ENCODE measurements at places on chromosomes 6 and 20.

DNA sequence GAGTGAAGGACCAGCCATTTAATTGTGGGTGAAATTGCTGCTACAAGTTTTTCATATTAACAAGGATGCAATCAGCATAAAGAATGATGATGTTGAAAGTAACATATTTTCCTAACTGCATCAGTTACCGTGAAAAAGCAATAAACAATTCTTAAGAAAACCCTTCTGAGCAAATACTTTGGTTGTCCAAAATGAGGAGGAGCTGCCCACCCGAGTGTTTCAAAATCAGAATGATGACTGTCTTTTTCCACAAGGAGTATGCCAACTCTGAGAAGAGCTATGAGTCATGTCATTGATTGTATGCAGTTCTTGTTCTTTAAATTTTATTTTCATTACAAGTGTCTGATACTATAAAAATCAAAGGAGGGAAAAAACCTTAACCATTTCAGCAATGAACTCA, 470.5 kb downstream of the COL12A1 start:
- DNase-seq, result no peak

- no peak for DNase-seq
Observed at GRCh38 chr6:136118787-136119186, 131.3 kb downstream of the MTFR2 start.

DNA sequence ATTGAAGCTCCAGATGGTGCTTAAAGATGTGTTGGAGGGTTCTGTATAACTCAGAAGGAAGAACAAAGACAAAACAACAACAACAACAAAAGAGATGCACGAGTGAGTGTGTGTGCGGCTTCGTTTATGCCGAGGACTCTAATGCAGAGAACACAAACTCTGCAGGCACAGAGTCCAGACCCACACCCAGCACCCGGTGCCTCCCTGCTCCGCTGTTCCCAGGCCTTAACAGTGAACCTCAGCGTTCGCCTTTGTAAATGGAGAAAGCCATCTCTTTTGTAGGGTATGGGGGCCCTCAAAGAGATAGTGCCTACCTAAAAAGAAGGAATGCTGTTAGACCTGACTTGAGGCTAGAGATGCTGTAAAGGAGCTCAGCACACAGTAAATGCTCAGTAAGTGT, 243.3 kb downstream of the ERMARD start:
- DNase-seq, result no peak

DNA sequence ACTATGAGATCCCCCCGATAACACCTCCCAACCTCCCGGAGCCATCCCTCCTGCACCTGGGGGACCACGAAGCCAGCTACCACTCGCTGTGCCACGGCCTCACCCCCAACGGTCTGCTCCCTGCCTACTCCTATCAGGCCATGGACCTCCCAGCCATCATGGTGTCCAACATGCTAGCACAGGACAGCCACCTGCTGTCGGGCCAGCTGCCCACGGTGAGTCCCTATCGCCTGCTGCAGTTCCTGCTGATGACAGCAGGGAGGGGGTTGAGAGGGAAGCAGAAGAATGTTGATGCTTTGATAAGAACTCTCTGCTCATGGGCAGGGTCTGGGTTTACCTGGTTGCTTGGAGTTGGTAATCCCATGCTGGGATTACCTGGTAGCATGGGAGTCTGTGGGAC, 91.9 kb downstream of the TOX2 start:
- DNase-seq, result no peak

DNA sequence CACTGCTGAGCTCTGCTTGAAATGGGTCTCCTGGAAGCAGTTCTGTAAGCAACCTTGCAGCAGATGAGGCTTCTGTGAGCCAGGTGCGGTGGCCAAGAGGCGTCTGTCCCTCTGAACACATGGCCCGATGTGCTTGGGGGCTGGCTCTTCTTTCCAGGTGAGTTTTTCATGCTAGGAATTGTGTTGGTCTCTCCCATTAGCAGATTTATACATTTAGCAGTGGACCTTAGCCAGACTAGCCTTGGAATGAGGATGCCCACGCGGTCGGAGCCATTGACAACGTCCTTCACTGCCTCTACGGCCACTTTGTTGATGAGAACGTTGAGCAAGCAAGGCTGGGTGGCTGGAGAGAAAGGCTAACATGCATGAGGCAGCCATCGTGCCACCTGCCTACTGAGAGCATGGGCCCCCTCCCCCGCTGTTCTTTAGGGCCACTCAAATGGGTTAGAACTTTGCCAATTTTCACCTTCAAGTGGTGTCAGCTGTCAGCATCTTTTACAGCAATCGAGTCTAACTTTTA, 33.5 kb downstream of the ERMARD start:
- no peak for DNase-seq

- DNase-seq, result no peak
Observed at GRCh38 chr6:91366781-91367180, 779.9 kb upstream of the MAP3K7 start.

DNA sequence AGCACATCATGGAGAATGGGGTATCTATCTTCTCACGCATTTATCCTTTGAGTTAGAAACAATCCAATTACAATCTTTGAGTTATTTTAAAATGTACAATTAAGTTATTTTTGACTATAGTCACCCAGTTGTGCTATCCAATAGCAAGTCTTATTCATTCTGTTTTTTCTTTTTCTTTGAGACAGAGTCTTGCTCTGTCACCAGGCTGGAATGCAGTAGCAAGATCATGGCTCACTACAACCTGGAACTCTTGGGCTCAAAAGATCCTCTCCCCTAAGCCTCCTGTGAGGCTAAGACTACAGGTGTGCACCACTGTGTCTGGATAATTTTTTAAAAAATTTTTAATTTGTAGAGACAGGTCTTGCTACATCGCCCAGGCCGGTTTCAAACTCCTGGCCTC, 201.5 kb upstream of the ZNF217 start:
- DNase-seq, result no peak

- no peak for DNase-seq
Observed at GRCh38 chr6:140071601-140072062, 697.2 kb upstream of the CITED2 start.

Data from CD4-positive, alpha-beta T cell treated with Interleukin-4 for 1 hour (primary cell).